ENCODE measurements at places on chromosomes 5 and 9.

DNA sequence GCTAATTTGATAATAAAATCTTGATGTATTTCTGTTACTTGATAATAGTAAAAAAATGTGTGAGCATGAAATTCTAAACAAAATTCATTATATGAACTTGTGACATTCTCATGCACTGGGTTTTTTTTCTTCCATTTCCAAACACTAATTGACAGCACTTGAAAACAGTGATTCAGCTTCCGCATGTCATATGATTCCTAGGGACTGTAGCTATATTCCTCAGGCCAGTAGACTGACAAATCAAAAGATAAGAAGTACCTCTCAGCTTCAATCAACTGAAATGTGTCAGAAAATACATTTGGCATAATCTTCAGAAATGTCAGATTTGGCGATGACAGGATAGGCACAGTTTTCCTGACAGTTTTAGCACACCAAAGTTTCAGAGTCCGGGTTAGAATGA lies 52.5 kb downstream of the EFNA5 start:
- DNase-seq: no peak

DNA sequence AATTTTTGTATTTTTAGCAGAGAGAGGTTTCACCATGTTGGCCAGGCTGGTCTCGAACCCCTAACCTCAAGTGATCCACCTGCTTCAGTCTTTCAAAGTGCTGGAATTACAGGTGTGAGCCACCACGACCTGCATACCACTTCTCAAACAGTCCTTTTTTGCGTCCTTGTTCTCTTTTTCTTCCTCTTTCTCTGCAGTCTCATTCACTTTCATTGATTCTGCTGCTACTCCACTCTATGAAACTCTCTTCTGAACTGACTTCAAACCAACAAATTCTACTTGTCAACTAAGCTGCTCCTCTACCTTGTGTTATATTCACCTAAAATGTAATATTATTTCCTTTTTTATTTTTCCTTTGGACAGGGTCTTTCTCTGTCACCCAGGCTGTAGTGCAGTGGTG lies 7.9 kb downstream of the NSD1 start:
- no peak for DNase-seq

DNA sequence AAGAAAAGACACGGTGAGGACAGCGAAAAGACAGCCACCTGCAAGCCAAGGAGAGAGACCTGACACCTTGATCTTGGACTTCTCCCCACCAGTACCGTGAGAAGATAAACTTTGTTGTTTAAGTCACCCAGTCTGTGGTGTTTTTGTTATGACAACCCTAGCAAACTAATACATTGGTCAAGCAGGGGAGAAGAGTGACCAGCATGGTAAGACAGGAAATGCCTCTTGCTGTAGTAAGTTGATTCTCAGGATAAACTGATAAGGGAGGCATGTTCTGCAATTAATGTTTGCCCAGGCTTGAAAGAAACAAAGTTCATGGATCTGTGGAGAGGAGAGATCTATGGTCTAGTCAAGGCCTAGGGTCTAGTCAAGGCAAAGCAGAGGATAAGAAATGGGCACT lies 801.2 kb downstream of the MAT2B start:
- DNase-seq: no peak

DNA sequence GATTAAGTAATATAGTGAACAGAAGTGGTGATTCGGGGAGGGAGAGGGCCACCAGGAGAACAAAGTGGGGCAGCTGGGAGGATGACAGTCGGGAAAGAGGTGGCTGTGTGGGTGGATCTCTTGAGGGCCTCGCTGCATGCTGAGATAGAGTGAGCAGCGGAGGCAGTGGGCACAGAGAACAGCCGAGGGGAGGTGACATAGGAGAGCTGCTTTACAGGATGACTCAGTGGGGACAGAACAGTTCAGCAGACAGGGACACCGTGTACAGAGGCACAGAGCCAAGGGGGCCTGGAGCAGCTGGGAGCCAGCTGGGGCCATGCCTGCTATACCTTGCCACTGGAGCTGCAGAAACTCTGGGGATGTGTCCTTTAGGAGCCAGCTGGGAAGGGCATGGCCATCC lies 273.9 kb downstream of the GADD45G start:
- DNase-seq: peak; percentile 92

GRCh38 chr9:94632737-94633136 lies 6.6 kb downstream of the FBP1 start:
- no peak for DNase-seq

DNA sequence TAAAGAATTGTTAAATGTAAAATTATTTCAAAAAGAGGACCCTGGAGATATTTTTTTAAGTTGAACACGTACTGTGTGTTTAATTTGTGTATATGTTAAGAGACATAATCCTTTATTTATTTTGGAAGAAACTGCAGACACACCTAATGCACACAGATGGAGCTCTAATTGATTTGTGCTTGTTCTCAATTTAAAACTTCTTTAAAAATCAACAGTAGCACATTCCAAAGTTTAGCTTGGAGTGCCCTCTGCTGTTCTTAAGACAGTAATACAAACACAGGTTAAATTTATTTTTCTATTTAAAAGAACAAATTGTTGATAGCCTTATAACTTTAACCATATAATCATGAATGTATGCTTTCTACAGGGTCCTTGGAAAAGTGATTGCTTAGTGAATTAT lies 277.6 kb upstream of the ADAMTS16 start:
- peak; percentile 31 for DNase-seq

- DNase-seq: no peak
These were observed 43.7 kb upstream of the ABL1 start for GRCh38 chr9:130791303-130791894.

GRCh38 chr9:122912671-122912963 lies 506 bp downstream of the ZBTB6 start:
- no peak for DNase-seq

GRCh38 chr5:128667152-128667551 lies 129.1 kb upstream of the FBN2 start:
- DNase-seq: no peak

- DNase-seq: no peak
These were observed 37.0 kb upstream of the SAP30L start for GRCh38 chr5:154408811-154409210.

DNA sequence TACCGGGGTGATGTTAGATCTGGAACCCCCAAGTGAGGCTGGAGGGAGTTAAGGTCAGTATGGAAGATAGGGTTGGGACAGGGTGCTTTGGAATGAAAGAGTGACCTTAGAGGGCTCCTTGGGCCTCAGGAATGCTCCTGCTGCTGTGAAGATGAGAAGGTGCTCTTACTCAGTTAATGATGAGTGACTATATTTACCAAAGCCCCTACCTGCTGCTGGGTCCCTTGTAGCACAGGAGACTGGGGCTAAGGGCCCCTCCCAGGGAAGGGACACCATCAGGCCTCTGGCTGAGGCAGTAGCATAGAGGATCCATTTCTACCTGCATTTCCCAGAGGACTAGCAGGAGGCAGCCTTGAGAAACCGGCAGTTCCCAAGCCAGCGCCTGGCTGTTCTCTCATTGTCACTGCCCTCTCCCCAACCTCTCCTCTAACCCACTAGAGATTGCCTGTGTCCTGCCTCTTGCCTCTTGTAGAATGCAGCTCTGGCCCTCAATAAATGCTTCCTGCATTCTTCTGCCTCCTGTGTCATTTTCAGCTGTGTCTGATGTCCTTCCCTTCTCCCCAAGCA lies 2.3 kb upstream of the MYOZ3 start:
- no peak for DNase-seq

DNA sequence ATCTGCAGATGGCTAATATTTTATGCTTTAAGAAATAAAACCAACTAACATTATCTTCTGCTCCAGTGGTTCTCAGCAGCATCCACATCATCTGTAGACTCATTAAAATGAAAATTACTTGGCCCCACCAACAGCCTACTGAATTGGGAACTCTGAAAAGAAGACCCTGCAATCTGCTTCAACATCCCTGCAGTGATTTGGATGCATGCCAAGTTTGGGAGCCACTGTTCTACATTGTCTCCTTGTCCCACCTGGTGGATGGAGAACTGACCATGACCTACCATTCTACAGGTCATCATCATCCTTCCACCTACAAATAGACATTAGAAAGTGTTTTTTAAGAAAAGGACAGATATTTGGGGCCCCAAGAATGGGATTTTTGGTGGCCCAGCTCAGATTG lies 71.1 kb downstream of the ACER2 start:
- DNase-seq: peak; percentile 23

DNA sequence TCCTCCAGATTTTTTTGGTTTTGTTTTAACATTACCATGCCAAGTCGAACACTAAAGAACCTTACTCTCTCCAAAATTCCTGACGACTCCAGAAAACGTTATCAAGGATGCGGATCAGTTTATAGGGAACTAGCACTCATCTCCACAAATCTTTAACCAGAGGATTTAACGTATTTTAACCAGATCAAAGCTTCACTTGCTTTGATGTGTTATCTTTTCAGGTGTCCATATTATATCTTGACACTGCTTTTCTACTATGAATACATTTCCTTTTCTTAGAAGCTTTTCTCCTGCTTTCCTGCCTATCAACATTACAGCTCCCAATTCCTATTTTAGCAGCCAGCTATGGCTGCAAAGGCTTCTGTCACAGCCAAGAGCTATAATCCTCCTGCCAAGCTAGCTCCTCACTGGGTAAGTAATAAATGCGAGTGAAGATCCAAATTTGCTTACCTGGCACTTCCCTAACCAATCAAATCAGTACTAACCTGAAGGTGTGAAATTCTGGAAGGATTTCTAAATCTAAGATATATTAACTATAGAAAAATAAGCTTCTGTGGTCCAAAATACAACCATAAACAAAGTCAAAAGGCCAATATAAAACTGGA lies 60.2 kb downstream of the CDC14B start:
- DNase-seq: no peak

- DNase-seq: no peak
These were observed 62.0 kb downstream of the ANKH start for GRCh38 chr5:14809369-14810155.

GRCh38 chr5:127014573-127014972 lies 15.8 kb downstream of the MARCHF3 start:
- no peak for DNase-seq

GRCh38 chr5:57216714-57217113 lies 42.9 kb downstream of the GPBP1 start:
- no peak for DNase-seq

- no peak for DNase-seq
These were observed 16.6 kb downstream of the ATOX1 start for GRCh38 chr5:151741678-151742423.

GRCh38 chr5:167950126-167950721 lies 341.2 kb upstream of the WWC1 start:
- DNase-seq: no peak

DNA sequence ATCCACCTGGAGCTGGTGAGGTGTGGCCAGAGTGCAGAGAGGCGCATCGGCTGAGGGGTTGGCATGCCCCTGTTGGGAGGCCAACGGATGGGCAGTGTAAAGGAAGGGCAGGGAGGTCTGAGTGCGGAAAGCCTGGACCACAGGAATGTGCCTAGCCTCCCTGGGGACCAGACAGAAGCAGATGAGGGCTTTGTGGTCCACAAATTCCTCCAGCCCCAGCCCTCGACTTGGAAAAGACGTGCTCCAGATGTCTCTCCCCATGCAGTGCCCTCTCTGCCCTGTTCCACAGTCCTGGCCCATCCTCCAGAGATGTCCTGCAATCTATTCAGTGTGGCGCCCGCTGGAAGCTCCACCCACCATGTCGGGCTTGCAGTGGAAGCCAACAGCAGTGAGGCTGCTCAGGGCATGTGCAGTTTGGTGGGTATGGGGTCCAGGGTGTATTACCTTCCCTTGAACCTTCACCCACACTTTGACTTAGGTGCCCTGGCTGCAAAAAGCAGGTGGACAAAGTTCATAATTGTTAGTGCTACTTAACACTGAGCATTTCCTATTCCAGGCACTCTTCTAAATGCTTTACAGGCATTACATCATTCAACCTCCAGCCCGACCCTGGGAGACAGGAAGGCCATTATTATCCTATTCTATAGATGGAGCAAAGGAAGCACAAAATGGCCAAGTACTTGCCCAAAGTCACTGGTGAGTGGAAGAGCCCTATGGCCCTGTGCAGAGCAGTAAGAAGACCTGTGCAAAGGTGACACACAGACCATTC lies 120.2 kb upstream of the SLC25A48 start:
- DNase-seq: no peak

DNA sequence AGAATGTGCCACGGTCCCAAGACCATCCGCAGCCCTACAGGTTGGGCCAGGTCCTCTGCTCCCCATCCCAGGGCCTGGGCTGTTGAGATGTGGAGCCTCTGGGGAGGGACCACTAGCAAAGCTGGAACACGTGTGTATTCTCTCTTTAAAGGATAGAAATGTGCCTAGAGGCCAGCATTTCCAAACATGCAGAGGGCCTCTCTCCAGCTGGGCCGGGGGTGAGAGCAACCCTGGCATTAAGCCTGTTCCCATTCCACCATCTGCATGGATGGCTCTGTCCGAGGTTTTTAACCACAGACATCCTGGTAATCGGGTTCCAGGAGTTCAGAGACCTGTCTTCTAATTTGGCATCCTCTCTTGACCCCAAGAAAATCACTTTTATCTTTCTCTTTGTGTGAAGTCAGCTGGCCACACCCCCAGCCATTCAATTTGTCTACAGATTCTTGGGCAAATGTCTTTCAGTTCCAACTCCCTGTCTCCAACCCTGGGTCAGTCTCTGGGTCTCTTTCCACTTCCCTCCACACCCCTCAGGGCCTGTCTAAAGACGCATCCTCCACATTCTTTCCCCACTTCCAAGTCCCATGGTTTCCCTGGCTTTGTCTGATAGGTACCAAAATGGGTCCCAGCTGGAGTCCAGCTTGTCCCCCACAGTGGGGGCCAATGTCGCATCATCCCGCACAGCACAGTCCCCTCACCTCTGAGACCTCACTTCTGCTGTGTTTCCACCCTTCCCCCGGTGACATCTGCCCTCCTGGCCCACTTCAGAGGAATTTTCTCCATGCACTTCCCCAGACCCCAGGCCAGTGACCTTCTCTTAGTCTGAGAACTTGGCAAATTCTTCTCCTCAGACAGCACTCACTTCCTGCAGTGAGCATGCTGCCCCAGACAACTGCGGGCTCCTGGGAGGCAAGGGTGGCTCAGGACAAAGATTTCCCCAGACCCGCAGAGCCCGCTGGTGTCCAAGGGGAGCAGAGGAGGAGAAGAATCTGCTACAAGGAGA lies 56.8 kb downstream of the PTPDC1 start:
- no peak for DNase-seq

GRCh38 chr5:91269198-91269597 lies 113.9 kb downstream of the ARRDC3 start:
- DNase-seq: no peak

DNA sequence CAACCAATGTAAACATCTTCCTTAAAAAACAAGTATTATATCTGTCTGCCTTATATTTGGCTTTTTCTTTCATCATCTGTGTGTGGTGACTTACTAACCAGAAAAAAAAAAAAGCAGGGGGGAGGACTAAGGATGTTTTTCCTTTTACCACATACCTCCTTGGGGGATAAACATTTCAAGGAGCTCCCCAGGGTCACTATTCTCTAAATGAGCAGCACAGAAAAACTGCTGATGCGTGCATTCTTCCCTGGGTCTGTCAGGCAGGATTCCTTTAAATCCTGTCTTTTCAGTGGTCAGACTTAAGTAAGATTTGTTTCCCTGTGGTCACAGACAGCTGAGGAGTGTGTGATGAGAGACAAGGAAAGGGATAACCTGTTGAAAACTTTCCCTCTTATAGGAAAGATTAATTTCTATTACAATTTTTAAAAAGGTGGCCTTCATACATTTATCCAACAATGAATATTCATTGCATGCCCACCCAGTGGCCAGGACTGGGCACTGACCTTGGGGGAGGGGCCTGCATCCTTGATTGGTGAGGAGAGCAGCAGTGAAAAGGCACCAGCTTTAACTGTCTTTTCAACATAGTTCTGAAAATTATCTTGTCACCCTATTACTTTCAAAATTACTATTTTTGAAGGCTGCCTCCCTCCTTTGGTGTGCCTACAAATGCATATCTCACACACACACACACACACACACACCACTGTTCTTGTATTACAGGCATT lies 123.1 kb downstream of the TLE4 start:
- DNase-seq: no peak

- no peak for DNase-seq
These were observed 66.8 kb upstream of the IL7R start for GRCh38 chr5:35789732-35790456.
